ENCODE measurements at places on chromosomes 12 and 14.

DNA sequence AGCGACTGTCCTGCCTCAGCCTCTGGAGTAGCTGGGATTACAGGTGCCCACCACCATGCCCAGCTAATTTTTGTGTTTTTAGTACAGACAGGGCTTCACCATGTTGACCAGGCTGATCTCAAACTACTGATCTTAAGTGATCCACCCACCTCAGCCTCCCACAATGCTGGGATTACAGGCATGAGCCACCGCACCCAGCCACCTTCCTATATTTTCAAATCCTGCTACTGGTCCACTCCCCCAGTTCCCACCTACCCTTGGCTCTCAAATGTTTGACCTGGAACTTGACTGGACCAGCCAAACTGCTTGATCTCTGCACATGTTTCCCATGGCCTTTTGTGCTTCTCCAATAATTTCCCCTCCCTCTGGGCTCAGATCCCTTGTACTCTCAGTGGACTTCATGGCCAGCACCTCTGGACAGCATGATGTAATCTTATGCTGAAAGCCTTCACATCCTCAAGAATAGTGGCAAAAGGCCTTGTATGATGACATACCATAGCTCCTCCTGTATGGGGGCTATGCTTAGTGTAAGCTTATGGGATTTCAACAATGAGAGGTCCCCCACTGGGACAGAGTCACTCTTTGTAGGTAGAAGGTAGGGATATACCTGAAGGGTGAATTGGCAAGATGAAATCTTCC, 2.5 kb upstream of the CCDC184 start:
- DNase-seq, result no peak

DNA sequence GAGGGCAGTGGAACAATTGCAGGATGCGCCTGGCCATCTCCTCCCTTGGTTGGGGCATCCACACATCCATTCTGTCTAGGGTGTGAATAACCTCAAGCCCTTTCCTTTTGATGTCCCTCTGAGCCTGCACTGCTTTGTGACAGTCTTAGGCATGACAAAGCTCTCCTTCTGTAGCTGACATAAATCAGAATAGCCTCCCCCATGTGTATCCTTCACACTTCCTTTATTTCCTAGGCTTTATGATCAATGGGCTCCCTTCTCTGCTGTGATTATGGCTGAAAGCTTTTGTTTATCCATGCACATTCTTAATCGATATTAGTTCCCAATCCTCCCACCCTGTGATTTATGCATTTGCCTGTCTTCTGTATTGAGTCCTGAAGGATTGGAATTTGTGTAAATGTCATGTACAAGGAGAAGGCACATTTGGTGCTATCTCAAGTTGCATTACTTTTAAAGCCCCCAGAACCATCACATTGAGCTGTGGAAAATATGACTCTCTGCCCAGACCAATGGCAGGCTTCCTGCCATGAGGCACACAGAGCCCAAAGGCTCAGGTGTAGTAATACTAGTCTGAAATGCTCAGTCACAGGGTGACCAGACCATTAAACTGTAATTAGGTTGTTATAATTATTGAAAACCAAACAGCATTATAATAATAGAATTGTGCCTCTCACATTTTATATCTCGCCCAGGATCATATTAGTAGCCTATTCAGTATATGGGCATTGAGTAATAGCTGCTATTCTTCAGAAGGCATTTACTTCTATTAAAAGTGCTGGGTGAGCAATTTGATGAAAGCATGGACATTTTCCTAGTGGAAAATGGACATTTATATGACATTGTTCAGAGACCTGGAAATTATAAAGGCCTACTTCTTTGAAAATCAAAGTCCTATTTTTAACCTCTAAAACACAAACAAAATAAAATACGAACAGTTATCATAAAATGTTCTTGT, 14.0 kb downstream of the EMP1 start:
- no peak for DNase-seq

- DNase-seq, result no peak
Observed at GRCh38 chr12:76375470-76375869, 27.3 kb upstream of the BBS10 start.

DNA sequence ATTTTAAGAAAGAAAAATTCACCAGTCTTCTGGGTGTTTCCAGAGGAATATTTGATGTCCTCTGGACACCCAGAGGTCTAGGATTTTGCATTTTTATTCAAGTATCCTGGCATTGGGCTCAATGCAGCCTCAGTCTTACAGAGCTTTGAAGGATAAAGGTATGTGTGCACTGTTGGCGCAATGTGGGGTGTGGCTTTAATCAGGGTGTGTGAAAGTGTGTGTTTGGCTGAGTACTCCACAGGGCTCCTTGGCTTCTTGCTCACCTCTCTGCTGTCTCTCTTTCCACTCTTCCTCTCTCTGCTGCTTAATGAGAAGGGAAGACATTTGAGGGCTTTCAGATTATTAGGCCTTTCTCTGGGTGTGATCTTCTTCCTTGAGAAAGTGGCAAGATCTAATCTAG, 193.3 kb upstream of the CCND2 start:
- no peak for DNase-seq

DNA sequence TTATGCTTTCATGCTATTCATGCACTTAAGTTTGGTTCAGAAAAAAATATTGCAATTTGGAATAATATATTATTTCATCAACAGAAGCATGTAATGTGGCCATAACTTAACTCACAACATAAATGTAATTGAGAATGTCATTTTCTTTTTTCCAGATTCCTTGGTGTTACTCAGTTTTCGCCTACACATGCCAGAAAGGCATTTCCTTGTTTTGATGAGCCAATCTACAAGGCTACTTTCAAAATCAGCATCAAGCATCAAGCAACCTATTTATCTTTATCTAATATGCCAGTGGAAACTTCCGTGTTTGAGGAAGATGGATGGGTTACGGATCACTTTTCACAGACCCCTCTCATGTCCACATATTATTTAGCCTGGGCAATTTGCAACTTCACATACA, 14.4 kb downstream of the TRHDE start:
- DNase-seq, result no peak

GRCh38 chr12:113270709-113271009, 49.4 kb downstream of the TPCN1 start:
- DNase-seq, result no peak

DNA sequence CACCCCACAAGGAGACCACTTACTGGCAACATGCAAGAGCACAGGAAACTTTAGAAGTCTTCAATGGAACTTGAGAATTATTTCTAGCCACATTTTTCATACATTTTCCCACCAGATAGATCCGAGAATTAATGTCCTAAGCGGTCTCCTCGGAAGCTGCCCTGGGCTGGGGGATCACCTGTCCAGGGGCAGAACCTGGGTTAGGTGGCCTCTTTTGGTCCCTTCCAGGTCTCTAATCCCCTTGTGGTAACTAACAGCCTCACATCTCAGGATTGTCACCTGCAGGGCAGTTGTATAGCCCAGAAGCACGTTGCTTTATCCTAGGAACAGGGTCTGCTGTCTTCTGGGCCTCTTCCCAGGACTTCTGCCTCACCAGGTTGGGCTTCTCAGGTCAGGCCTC, 38.7 kb upstream of the PRMT8 start:
- no peak for DNase-seq

DNA sequence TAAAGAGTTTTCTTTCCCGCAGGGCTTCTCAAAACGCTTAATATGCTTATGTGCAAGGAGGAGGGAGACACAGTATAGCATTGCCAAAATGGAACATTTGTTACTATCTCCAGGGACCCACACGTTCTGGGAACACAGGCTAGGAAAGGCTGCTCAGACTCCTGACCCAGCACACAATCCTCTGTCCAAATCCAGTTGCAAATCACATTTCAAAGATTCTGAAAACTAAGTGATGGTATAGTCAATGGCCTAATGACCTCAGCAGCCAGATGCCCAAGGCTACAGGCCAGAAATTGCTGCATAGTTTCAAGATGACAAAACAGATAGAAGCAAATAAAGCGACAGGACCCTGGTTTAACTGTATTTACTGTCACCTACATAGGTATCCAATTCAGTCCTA, 97.0 kb upstream of the GRIP1 start:
- DNase-seq, result peak; percentile 53

- no peak for DNase-seq
Observed at GRCh38 chr14:99573436-99574098, 30.4 kb downstream of the CCDC85C start.

DNA sequence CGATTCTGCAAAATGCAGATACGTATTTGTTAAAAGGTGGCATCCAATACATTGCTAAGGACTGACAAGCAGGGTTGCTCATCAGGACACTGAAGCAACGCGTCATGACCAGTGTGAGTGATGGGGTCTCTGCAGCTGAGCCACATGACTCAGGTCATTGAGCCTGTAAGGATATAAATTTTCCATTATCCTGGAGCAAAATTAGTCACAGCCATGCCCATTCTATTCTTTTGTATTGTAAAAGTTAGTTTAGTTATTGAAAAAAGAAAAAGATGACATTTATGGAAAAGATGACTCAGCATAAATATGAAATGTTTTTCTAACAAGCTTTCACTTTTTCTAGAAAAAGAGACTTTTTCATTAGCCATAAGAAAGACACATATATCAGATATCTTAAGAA, 268.0 kb upstream of the TMEM132C start:
- DNase-seq, result no peak

GRCh38 chr12:95413576-95413975, 60.4 kb upstream of the METAP2 start:
- no peak for DNase-seq

DNA sequence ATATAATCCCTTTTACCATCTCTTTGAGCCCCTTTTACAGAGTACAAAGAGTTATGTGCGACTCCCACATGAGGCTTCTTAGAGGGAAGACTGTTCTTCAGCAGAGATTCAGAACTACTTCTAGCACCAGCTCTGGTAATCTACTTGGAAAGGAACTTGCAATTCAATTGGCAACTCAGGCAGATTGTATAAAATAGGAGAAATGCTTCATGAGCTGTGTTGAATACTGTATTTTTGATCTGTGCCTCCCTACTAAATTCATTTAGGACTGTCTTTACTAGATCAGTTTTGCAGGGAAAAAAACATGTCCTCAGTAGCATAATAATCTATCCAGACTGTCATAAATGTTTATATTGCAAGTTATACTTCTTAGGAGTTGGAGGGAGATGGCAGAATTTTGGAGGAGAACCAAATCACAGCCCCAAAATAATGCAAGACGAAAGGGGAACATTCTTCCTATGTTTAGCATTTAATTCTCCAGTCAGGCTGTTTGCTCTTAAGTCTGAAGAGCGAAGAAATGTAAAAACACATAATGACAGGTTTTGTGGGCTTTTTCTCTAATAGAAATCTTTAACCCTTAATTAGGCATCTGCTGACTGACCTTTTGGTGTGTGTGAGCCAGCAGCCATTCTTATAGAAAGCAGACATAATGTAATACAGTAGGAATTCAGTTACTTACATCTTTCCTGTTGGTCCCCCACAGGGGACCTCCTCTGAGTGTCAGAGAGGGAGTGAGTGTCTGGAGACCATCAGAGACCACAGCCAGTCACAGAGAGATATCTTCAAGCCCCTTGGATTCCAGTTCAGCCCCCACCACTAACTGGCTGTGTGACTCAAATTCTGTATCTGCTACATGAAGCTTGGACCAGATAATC, 3.9 kb downstream of the ANO4 start:
- DNase-seq, result no peak

DNA sequence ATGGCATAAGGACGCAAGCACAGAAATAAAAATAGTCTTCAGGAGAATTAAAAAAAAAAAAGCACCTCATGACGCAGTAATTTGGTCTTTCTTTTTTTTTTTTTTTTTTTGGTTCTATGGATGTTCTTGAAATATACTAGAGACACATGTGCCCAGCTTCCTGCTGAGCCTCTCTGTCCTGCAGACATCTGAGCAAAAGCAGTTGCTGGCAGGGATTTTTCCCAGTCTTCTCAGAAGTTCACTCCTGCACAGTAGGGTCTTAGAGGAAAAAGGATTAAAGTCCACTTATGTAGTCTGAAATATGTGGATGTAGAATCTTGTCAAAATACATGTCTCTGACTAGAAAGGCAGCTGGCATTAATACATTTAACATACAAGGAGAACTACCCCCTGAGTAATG, 1888.1 kb upstream of the SEL1L start:
- DNase-seq, result no peak

- no peak for DNase-seq
Observed at GRCh38 chr12:124248941-124249825, 45.7 kb upstream of the RFLNA start.

Measured in NCI-H2171 treated with DMSO at 0.1 percent for 48 hours (cell line).